ENCODE measurements at places on chromosomes 5 and 9. TPM values are rescaled to one million over a fixed set of nuclear protein-coding genes. Genes with fewer than 3 reads are reported as not detected.

Gene HAVCR1
- total RNA-seq, result 10.9 TPM

Gene CDH6
- total RNA-seq, result not detected

Gene UGT3A1
- not detected for total RNA-seq

Gene LRRC70
- 21.2 TPM for total RNA-seq

Gene IFT74
- total RNA-seq, result 6.0 TPM

Gene OR2S2
- total RNA-seq, result not detected

Gene TAF11L9
- total RNA-seq, result not detected

Gene SIT1
- 1.2 TPM for total RNA-seq

Gene NAIP
- 35.4 TPM for total RNA-seq

Gene FOXI1
- total RNA-seq, result not detected

- no peak overlapping the region for H3K27ac ChIP-seq
- H3K4me1 ChIP-seq, result no peaks in the 10 kb centered on the region
- H3K36me3 ChIP-seq, result no peaks in the 10 kb centered on the region
- H3K27me3 ChIP-seq, result no peaks in the 10 kb centered on the region
Observed at GRCh38 chr9:25225938-25226760, 452.1 kb downstream of the TUSC1 start.

DNA sequence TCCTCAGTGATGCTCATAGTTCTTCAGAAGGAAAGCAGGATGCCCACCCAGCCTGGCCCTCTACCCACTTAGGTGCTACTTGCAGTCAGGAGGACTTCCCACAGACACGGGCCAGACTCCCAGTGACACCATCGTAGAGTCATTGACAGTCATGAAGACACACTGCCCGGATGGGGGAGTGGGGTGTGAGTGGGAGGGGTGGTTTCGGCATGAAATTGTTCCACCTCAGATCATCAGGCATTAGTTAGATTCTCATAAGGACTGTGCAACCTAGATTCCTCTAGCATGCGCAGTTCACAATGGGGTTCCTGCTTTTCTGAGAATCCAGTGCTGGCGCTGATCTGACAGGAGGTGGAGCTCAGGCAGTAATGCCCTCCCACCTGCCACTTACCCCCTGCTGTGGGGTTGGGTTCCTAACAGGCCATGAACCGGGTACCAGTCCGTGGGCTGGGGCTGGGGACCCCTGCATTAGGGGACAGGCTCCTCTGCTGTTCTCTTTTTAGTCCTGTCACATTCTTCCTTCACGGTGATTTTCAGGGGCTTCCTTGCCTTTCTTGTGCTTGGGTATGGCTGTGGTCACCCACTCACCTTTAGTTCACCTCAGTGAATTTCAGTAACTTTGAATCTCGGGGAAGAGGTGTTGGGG, 88.2 kb upstream of the ANKRD55 start:
- no peaks in the 10 kb centered on the region for H3K27me3 ChIP-seq
- no peaks in the 10 kb centered on the region for H3K36me3 ChIP-seq
- DNase-seq, result no peak
- H3K27ac ChIP-seq, result no peak overlapping the region

GRCh38 chr5:153594785-153595184, 104.3 kb downstream of the GRIA1 start:
- no peaks in the 10 kb centered on the region for H3K27me3 ChIP-seq
- no peak overlapping the region for H3K27ac ChIP-seq
- no peaks in the 10 kb centered on the region for H3K4me1 ChIP-seq
- H3K36me3 ChIP-seq, result no peaks in the 10 kb centered on the region
- H3K4me3 ChIP-seq, result no peak overlapping the region

GRCh38 chr5:166979307-166979895, 1312.0 kb upstream of the WWC1 start:
- peak overlapping the region; percentile 7 for H3K4me3 ChIP-seq
- no peak for DNase-seq
- no peaks in the 10 kb centered on the region for H3K36me3 ChIP-seq
- no peaks in the 10 kb centered on the region for H3K4me1 ChIP-seq

DNA sequence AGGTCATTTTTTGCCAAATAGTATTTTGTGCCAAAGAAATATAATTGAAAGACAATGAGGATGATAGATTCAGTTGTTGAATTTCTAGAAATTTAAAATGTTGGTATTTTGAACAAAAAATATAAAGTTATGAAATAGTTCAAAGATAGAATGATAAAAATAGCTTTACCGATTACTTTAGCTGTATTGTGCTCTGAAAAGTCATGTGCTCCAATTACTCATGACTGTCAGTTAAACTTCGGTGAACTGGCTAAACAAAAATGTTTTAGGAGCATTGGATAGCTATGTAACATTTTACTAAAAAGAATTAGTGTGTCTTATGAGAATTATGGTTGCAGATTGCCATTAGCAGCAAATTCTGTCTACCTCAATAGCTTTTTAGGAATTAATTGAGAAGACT, 177.3 kb upstream of the VCAN start:
- H3K27ac ChIP-seq, result no peak overlapping the region
- H3K4me1 ChIP-seq, result no peaks in the 10 kb centered on the region
- no peaks in the 10 kb centered on the region for H3K27me3 ChIP-seq
- no peaks in the 10 kb centered on the region for H3K36me3 ChIP-seq

DNA sequence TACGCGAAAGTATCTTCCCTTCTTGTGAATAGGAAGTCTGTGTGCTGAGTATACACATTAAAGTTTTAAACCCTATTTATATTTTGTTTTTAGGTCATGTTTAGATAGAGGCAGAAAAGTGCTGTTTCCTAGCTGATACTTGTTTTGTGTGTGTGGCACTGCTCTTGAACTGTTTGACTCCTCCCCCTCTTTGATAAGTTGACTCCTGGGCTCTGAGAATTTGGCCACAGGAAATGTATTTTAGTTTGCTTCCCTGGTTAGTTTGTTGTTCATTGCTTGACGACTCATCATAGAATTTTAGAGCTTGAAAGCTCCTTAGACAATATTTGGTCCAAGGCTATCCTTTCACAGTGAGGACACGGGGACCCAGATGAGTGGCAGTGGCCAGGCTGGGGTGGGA, 2.0 kb upstream of the CDC14B start:
- H3K36me3 ChIP-seq, result no peaks in the 10 kb centered on the region
- H3K27ac ChIP-seq, result no peak overlapping the region
- H3K27me3 ChIP-seq, result peaks cover 15% of the 10 kb centered on the region
- peaks cover 13% of the 10 kb centered on the region for H3K4me1 ChIP-seq
- H3K4me3 ChIP-seq, result no peak overlapping the region

DNA sequence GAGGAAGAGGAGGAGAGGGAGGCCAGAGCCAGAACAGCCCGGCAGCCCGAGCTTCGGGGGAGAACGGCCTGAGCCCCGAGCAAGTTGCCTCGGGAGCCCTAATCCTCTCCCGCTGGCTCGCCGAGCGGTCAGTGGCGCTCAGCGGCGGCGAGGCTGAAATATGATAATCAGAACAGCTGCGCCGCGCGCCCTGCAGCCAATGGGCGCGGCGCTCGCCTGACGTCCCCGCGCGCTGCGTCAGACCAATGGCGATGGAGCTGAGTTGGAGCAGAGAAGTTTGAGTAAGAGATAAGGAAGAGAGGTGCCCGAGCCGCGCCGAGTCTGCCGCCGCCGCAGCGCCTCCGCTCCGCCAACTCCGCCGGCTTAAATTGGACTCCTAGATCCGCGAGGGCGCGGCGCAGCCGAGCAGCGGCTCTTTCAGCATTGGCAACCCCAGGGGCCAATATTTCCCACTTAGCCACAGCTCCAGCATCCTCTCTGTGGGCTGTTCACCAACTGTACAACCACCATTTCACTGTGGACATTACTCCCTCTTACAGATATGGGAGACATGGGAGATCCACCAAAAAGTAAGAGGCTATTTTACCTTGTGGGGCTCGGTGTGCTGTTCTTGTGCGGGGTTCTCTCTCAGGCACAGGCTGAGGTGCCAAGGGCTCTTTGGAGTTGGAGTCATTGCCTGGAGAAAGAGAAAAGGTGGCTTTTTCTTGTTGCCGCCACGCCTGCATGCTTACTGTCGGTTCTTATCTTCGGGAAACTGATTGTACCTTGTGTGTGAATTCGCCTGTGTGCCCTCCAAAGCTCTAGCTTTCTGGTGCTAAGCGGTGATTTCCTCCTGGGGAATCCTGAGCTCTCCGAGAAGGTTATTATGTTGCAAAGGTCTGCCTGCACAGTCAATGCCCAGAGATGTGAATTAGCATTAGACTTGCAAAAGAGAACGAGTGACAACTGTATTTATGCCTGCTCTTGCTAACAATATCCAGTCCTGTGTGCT, at the start of gene ISL1:
TSS of gene ISL1 (plus strand) at position 318 of the 991 bp plus-strand sequence. CDS start at position 542, 224 bp downstream.
- peaks cover 58% of the 10 kb centered on the region for H3K27me3 ChIP-seq
- H3K4me3 ChIP-seq, result no peak within 1 kb of the TSS
- no peak within 1 kb of the TSS for H3K27ac ChIP-seq
- H3K4me1 ChIP-seq, result no peaks in the 10 kb centered on the region
- no peaks in the 10 kb centered on the region for H3K36me3 ChIP-seq

DNA sequence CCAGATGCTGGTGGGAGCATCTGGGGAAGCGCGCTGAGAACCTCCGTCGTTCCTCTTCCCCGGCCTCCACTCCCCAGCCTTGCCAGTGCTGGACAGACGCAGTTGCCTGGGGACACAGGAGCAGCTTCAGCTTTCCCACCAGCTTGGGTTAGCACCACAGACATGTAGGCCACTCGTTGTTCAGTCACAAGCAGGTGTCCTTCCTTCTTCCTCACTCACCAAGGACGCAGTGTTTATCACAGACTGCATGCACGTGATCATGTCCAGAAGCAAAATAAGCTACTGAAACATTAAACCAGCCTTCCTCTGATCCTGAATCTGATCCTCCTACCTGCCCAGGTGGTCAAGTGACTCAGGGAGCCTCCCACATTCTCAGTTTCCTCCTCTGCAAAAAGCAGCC, 232.9 kb downstream of the SYK start:
- H3K27me3 ChIP-seq, result no peaks in the 10 kb centered on the region
- H3K36me3 ChIP-seq, result no peaks in the 10 kb centered on the region
- no peak overlapping the region for H3K4me3 ChIP-seq
- DNase-seq, result no peak

- DNase-seq, result no peak
- no peak overlapping the region for H3K27ac ChIP-seq
- no peak overlapping the region for H3K4me3 ChIP-seq
- H3K27me3 ChIP-seq, result peaks cover 2% of the 10 kb centered on the region
- no peaks in the 10 kb centered on the region for H3K36me3 ChIP-seq
- H3K4me1 ChIP-seq, result no peaks in the 10 kb centered on the region
Observed at GRCh38 chr5:180889381-180889780, 9.6 kb upstream of the BTNL8 start.

GRCh38 chr9:69149321-69149807, 24.7 kb upstream of the TJP2 start:
- H3K36me3 ChIP-seq, result no peaks in the 10 kb centered on the region
- no peaks in the 10 kb centered on the region for H3K4me1 ChIP-seq
- H3K27ac ChIP-seq, result no peak overlapping the region
- DNase-seq, result no peak
- no peaks in the 10 kb centered on the region for H3K27me3 ChIP-seq

GRCh38 chr9:108812396-108813025, 43.3 kb downstream of the ACTL7B start:
- DNase-seq, result no peak
- H3K4me3 ChIP-seq, result no peak overlapping the region
- H3K36me3 ChIP-seq, result no peaks in the 10 kb centered on the region
- no peaks in the 10 kb centered on the region for H3K4me1 ChIP-seq

DNA sequence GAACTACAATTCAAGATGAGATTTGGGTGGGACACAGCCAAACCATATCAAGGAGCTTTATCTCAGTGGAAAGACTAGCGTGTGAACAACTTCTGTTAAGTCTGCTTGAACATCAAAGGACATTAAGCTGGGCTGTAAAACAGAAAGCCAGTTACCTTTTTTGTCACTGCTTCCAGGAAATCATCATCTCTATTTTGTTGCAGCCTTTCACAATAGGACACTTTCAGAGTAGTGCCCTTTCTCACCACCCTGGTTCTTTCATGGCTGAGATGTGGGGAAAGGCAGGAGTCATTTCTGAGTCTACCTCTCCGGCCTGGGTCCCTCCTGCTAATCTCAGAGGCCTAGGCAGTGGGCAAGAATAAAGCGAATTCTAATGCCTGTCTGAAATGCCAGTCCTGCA, 96.2 kb upstream of the PPP1R2B start:
- no peaks in the 10 kb centered on the region for H3K27me3 ChIP-seq
- H3K36me3 ChIP-seq, result no peaks in the 10 kb centered on the region
- H3K4me1 ChIP-seq, result no peaks in the 10 kb centered on the region
- H3K4me3 ChIP-seq, result no peak overlapping the region
- no peak overlapping the region for H3K27ac ChIP-seq
- DNase-seq, result no peak

GRCh38 chr9:130866474-130866965, 30.1 kb downstream of the QRFP start:
- no peaks in the 10 kb centered on the region for H3K27me3 ChIP-seq
- no peak overlapping the region for H3K4me3 ChIP-seq
- no peak for DNase-seq
- H3K4me1 ChIP-seq, result no peaks in the 10 kb centered on the region

DNA sequence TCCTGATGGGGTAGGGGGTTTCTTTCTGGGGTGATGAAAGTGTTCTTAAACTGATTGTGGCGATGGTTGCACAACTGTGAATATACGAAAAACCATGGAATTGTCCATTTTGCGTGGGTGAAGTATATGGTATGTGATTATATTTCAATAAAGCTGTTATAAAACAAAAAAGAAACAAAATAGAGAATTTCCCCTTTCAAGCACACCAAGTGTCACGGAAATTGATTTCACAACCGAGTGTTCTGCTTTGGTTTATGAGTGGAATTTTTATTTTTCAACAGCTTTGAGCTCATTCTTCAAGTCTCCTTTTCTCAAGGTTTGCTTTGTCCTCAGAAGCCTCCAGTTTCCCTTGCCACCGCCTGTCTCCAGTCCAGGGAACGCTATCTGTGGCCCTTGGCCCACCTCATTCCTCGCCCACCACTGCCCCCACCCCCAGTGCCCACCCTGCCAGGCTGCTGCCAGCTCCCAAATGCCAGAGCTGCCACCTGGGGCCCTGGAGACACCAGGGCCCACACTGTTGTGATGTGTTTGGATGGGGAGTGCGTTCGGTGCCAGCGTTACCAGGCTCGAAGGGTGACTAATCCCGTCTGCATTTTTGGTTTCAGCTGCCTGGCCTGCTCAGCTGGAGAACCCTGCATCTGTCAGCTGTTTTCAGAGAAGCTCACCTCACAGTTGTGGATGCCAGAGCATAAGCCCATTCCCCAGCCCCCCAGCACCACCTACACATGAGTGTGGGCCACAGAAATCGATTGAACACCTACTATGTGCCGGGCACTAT, 30.4 kb downstream of the DUSP1 start:
- H3K4me1 ChIP-seq, result peaks cover 33% of the 10 kb centered on the region
- no peak overlapping the region for H3K4me3 ChIP-seq
- DNase-seq, result no peak
- no peaks in the 10 kb centered on the region for H3K27me3 ChIP-seq

DNA sequence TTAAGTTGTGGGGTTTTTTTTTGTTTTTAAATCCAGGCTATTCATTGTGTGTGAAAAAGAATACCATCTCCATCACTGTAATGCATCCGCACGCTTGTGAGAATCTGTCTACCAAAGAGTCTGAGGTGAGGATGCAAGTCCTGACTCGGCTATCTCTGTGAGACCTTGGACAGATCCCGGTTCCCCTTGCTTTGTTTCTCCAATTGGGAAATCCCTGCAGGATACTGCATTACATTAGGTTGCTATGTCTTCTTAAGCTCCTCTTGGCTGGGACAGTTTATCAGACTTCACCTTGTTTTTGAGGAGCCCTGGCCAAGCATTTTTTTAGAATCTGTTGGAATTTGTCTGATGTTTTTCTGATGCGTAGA, 46.8 kb downstream of the GALNT10 start:
- H3K27ac ChIP-seq, result no peak overlapping the region
- no peak for DNase-seq
- no peaks in the 10 kb centered on the region for H3K36me3 ChIP-seq
- H3K4me1 ChIP-seq, result peaks cover 21% of the 10 kb centered on the region
- no peaks in the 10 kb centered on the region for H3K27me3 ChIP-seq

GRCh38 chr5:6758236-6758635, 45.0 kb downstream of the TENT4A start:
- H3K27me3 ChIP-seq, result no peaks in the 10 kb centered on the region
- H3K36me3 ChIP-seq, result peaks cover 19% of the 10 kb centered on the region
- H3K27ac ChIP-seq, result no peak overlapping the region
- no peak for DNase-seq
- no peak overlapping the region for H3K4me3 ChIP-seq
- H3K4me1 ChIP-seq, result no peaks in the 10 kb centered on the region
